CD4-positive, alpha-beta T cell treated with Interferon alpha-2 for 1 hour (primary cell): ENCODE measurements at places on chromosomes 2 and 18.

- no peak for DNase-seq
These were observed 479.2 kb downstream of the RIT2 start for GRCh38 chr18:42636309-42636708.

GRCh38 chr2:229947544-229947943 lies 25.2 kb downstream of the FBXO36 start:
- DNase-seq = no peak

DNA sequence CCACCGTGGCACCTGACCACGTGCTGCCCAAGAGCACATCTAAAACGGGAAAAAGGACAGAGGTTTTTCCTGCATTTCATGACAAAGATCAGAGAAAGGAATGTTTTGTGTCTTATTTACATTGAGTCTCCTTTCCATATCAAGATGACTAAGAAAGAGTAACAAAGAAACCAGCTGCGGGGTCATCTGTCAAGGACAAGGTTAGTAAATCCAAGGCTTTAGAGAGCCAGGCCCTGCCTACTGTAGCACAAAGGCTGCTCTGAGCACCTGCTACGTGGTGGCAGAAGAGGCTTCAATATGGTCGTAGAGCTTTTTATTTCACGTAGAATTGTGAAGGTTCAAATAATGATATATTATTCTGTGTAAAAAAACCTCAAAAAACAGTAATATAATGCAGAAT lies 51.0 kb downstream of the PRELID3A start:
- no peak for DNase-seq

GRCh38 chr18:67218556-67218955 lies 298.0 kb downstream of the DSEL start:
- no peak for DNase-seq
